ENCODE measurements at places on chromosomes 4 and X. TPM values are rescaled to one million over a fixed set of nuclear protein-coding genes. Genes with fewer than 3 reads are reported as not detected.

CXCL1 gene
- total RNA-seq = 4.3 TPM

USP51 gene
- 0.67 TPM for total RNA-seq

FRMPD3 gene
- total RNA-seq = 0.12 TPM

USP11 gene
- total RNA-seq = 60.6 TPM

PIGA gene
- total RNA-seq = 8.9 TPM

AWAT2 gene
- not detected for total RNA-seq

All from A549 treated with dexamethasone at 1 μM for 4 hours (cell line).